Bronchial epithelial cell (primary cell): ENCODE measurements at places on chromosomes 6 and 20. TPM values are rescaled to one million over a fixed set of nuclear protein-coding genes. Genes with fewer than 3 reads are reported as not detected.

DNA sequence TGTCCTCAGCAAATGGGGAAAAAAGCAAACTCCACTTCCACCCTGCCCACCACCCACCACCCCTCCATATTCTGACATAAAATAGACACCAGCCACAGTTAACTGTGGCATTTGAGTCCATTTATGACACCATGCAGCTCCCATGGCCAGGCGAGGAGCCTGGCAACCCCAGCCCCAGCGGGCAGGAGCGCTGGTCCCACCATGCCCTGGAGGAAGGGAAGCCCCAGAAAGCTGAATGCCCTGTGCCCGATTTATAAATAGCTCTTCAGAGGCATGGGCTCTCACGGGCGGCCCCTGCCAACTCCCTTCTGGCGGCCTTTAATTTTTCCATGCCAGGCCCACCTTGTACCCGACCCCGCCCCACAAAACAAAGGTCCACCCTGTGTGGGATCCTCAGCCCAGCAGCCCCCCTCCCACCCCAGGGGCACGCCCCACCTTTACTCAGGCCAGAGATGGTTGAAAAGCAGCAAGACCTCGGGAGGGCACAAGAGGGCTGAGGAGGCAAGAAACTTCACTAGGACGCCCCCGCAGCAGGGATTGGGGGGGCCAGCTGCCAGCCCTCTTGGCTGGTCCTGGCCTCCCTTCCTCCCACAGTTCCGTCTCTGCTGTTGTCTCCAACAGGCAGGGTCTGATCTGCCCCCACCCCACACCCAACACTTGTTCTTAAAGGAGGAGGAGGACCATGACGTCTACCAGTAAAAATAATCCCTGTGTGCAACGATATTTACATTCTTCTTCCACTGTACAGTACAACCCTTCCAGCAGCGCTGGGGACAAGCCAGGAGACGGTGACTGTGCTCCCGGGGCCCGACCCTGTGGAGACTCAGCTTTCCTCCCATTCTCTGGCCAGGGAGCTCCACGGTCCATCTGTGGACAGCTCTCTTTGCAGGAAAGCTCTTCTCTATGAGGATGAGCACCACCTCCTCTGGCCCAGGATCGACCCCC is 115.6 kb upstream of the CDYL start:
- no peak for DNase-seq

Gene SCGN
- total RNA-seq, result not detected in 2 replicates

DNA sequence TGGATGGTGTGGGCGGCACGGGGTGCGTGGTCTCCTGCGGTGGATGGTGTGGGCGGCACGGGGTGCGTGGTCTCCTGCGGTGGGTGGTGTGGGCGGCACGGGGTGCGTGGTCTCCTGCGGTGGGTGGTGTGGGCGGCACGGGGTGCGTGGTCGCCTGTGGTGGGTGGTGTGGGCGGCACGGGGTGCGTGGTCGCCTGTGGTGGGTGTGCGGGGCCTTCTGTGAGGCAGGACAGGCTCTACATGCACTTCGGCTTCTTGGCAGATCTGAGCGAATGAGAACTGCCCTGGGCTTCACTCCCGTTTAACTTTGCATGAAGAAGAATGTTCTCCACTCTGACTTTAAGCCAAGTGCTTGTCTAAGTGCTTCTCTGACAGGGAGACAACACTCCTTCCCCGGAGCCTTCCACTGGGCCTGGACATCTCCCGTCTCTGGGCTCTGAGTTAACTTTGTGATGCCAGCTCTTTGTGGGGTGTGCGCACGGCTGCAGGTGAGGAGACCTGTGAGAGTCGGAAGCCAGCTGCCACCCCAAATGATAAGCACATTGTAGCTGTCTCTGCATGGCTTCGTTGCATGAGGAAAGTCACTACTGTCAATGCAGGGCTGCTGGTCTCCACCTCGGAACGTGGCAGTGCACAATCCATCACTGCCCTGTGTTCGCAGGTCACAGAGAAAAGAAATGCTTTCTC is 244.8 kb downstream of the DLL1 start:
- DNase-seq, result no peak

- no peak for DNase-seq
Observed at GRCh38 chr6:163151212-163151611, 263.3 kb upstream of the QKI start.

Gene MEI4
- total RNA-seq, result not detected in 2 replicates
